ENCODE measurements at places on chromosomes 4 and X.

- DNase-seq, result no peak
Measured at GRCh38 chr4:106694232-106694631, 325.7 kb upstream of the GIMD1 start.

DNA sequence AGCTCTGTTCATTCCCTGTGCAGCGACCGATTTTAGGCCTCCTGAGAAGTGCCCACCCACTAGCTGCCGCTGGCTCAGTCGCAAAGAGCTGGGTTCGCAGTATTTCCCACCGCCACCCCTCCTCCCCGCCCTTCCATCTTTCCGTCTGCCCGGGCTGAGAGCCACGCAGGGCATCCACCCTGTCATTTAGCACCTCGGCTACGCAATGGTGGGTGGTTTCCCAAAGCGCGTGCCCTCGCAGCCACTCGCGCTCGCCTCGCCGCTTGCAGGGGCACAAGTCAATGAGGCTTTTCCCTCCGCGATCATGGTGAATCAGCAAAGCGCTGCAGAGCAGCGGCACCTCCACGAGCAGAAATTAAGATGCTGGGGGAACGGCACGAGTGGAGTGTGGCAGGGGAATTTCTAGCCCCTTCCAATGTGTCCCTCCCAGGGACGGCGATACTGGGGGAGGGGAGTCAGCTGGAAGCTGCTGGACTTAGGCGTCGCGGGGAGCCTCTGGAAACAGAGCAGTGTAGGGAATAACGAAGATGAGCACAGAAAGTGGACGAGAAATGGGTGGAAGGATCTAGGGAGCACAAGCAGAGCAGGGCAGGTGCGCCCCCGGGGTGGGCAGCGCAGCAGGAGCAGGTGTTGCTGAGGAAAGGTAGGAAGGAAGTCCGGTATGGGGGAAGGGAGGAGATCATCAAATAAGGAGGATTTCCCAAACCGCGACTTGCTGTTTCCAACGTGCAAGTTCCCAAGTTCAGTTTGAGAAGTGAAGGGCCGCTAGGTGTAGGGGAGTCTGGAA, 2.4 kb upstream of the PTCHD1 start:
- DNase-seq, result no peak

- no peak for DNase-seq
Measured at GRCh38 chrX:46184749-46185148, 360.5 kb downstream of the ZNF674 start.

DNA sequence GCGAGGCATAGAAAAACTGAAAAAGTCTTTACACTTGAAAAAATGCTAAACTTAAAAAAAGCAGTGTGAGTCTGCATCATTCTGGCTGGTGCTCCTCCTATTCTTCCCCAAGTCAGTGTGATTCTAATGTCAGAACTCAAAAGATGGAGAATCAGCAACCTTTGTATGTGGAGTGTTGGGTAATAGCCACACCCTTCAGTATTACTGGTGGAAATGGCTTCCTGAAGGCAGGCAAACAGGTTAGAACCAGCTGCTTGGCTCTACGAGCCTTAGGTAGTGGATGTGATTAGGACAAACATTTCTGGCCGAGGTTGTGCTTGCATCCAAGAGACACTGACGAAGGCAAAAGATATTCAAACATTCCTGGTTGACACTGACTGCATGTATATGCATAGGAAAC, 353.4 kb upstream of the TACR3 start:
- DNase-seq, result no peak

All from stimulated activated CD4-positive, alpha-beta T cell treated with anti-CD3 and anti-CD28 coated beads, Interleukin-1b, Interleukin-23, amount 100 ng/mL, for 1 hour (primary cell).